Stimulated activated CD4-positive, alpha-beta T cell treated with anti-CD3 and anti-CD28 coated beads, Interleukin-4, amount 100 ng/mL, for 24 hours (primary cell): ENCODE measurements at places on chromosomes 5 and 9.

- no peak for DNase-seq
Measured at GRCh38 chr9:127714951-127715469, 453 bp downstream of the PTRH1 start.

DNA sequence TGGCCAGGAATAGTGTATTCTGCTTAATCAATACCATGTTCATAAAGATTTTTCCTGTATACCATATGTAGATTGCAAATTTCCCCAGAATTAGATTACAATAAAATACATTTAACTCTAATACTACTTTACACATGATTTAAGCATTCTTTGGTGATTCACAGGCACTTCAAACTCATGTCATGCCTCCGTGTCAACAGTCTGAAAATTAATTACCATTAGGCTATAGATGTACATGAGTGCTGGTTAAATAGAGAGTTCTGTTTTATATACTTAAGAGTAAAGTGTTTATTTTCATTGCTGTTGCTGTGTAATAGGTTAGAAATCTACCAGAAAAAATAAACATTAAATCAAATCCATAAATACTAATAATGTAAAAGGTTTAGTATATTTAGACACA, 159.8 kb downstream of the ZSWIM6 start:
- DNase-seq, result no peak

DNA sequence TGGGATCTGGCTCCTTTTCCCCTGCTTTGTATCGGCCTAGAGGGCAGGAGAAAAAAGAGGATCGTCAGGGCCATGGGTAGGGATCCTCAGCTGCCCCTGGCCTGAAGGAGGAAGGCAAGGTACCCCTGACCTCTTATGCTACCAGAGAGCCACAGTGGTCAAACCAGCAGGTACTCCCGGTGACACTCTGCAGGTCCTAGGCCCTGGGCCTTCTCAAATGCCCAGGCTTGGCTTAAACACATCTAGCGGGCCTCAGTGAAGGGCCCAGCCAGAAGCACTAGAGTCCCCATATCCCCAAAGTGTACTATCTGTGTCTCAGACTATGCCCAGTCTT, 3.5 kb downstream of the IRF1 start:
- peak; percentile 5 for DNase-seq

DNA sequence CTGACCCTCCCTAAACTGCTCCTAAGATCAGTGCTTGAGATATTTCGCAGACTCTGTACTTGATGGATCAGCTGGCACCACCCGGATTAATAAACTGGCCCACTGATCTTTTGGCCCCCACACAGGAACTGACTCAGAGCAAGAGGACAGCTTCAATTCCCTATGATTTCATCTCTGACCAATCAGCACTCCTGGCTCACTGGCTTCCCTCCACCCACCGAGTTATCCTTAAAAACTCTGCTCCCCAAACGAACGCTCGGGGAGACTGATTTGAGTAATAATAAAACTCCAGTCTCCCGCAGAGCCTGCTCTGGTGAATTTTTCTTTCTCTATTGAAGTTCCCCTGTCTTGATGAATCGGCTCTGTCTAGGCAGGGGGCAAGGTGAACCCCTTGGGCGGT, 36.5 kb upstream of the CD180 start:
- no peak for DNase-seq

DNA sequence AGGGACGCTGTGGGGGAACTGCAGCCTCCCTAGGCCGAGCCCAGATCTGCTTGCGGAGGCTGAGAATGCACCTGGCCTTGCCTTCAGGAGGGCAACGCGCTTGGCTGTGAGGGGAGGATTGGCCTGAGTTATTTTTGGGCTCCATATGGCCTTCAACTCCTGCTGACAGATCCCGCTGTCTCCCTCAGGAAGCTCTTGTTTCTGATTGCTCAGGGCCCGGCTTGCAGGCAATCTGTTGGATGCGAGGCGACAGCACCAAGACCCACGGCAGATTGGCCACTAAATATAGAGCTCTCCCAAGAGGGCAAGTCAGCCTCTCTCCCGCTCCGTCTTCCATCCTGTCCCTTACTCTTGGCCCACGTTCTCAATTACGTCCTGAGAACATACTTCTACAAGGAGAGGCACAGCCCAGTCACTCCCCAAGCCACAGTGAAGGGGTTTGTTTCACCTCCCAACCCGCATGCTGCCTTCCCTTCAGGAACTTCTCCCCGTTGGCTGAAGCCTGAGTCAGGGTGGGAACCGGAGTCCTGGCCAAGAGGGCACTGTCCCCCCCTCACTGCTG, 53.6 kb downstream of the RASGEF1C start:
- DNase-seq, result no peak

GRCh38 chr5:147369742-147370374, 135.0 kb downstream of the STK32A start:
- no peak for DNase-seq

GRCh38 chr9:78493166-78493742, 196.3 kb downstream of the PSAT1 start:
- no peak for DNase-seq

DNA sequence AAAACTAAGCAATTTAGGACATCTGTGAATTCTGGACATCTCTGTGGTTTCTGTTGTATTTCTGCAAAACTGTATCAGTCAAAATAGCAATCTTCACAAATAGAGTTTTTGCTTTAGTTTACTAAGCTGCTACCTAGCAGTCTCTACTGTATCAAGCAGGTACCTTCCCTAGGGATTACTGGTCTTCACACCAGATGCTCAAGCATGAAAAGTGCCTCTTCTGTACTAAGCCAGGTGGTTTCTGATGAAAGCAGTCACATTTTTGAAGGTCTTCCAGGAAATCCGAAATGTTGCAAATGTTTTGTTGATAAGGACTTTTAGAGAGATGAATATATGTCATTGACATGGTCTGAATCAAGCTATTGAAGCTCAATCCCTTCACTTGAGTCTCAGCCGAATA, 540.0 kb downstream of the KCTD16 start:
- DNase-seq, result no peak

DNA sequence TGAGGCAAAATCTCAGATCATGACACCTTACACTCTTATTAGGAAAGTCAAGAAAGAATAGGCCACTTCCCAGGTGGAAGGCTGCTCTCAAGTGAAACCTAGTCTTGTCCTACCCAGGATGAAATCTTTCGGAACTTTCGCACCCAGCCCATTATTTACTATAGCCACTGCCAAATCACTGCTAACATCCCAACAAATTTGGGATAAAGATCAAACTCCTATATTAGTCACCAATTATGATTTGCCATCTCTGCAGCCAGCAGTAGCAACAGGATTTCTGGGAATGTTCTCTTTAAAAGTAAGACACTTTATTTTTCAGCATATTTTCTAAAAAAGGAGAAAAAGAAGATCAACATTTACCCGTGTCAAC, 224.6 kb downstream of the GAS1 start:
- DNase-seq, result no peak

DNA sequence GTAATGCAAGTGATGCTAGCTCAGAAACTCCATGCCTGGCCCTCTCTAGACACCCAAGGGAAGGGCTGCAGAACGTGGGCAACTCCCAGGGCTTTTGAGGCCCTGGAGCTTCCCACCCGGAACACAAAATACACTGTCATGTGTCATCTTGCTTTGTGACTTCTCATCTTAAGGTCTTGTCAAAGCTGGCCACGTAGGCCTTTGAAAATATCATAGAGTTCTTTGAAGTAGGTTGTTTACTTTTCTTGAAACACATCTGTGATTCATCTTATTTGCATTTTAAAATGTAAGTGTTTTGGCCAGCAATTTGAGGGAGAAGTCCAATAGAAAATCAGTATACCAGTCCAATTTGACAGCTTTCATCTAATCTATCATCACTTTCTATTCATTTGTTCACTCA, 40.2 kb upstream of the PALM2AKAP2 start:
- DNase-seq, result no peak
